Right renal cortex interstitium (tissue), 3 donors: ENCODE measurements at places on chromosomes 12 and 14.

DNA sequence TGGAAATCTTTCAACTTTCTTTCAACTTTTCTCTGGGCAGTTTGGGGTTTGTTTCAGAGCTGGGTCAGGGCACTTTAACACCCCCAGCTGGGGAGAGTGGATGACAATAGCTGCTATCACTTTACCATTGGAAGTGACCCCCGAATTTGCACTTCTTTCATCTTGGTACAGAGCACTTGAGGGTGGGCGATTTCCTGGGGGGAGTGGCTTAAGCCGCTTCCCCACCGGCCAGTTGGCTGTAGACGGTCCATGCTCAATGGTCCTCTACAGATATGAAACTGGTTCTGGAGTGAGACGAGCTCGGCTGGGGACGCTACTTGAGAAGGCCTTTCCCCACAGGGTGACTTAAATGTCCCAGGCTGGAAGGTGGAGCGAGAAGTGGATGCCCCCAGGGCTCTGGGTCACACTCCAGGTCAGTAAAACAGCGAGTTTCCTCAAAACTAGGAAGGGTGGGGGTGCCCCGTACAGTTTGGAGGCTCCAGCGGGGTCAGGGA is at the start of gene VRTN:
Gene VRTN (plus strand): TSS at position 231 of the 494 bp plus-strand sequence. CDS start 8,313 bp downstream, outside the sequence.
- no peak for DNase-seq

DNA sequence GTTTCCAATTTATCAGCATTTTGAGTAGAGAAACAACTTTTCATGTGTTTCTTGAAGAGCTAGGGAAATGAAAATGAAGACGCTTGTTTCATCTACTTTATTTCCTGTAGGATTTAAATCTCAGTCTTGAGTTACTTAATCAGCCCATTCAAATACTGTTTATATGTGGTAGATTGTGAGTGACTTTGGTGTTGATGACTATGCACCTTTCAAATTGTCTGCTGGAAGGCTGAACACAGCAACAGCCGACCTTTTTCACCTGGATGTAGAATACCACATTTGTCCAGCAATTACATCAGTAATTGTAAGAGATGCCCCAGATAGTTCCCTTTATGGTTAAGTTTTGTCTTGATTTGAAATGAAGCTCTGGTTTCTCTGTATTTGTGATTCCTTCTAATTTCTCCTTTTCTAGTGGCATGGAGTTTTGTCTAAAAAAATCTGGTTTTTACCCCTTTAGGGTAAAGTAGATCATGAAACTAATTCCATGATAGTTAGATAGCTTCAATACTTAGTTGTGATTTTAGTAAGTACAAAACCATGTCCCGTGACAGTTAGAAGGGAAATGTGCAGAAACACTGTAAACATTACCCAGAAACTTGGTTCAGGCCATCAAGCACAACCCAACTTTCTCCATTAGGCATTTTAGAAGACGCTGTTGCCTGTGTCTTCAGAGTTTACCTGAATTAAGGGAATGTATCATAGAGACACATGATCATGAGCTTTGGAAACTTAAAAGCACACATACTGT is 165.0 kb downstream of the SRGAP1 start:
- no peak for DNase-seq

DNA sequence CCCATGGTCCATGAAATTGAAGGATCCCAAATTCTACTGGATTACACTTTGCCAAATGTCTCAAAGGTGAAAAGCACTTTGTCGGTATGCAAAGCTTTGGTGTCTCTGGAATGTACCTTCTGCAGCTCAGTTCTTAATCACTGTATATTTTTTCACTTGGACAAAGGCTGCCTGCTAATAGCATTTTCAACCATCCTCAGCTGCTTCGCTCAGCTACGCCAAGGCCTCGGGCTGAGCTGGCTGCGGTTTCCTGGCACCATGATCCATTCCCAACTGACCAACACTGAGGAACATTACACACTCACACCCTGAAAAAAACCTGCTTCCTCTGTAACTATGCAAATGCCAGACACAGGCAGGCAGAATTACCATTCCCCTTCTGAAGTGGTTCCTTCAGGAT is 335.2 kb downstream of the DPF3 start:
- no peak for DNase-seq

GRCh38 chr14:54789781-54790480 is 112.7 kb downstream of the GCH1 start:
- no peak for DNase-seq

DNA sequence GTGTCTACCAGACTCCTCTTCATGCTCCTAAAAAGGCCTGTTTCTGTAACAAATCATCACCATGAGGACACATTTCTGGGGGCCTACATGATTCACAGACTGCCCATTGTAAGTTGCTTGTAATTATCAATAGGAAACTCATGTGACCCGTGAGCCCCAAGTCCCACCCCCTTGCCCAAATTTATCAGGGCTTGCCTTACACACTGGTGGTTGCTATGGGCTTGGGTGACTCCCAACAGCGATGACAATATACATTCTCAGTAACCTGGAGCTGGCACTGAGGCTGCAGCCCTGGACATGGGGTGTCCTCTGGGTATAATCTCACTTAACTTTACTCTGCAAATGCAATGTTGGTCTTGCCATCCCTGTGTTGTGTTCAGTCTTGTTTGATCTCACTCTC is 149.2 kb downstream of the NRXN3 start:
- no peak for DNase-seq

DNA sequence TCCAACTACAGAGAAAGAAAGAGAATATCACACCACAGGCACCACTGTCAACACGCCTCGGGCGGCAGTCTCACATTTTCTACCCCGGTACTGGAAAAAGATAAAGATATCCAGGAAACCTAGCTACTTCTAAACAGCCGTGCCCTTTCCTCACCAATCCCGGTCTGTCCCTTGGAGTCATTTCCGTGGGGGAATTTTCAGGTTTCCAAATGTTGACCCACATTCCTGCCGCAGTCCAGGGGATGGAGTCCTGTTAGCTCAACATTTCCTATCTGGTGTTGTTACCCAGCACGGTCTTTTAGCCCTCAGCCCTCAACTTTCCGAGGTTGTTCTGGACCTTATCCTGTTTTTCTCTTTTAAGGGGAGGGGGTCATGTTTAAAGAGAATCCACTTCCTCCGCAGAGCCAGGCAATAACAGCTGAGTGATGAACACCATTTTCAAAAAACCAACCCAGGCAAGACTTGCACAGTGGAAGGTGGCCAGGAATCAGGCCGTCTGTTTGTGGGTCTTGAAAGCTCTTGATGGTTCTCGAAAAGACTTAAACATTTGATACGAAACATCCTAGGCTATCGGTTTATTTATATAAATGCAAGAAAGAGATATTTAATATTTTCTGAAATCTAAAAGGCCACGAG is 4.6 kb downstream of the SSH1 start:
- DNase-seq: no peak

DNA sequence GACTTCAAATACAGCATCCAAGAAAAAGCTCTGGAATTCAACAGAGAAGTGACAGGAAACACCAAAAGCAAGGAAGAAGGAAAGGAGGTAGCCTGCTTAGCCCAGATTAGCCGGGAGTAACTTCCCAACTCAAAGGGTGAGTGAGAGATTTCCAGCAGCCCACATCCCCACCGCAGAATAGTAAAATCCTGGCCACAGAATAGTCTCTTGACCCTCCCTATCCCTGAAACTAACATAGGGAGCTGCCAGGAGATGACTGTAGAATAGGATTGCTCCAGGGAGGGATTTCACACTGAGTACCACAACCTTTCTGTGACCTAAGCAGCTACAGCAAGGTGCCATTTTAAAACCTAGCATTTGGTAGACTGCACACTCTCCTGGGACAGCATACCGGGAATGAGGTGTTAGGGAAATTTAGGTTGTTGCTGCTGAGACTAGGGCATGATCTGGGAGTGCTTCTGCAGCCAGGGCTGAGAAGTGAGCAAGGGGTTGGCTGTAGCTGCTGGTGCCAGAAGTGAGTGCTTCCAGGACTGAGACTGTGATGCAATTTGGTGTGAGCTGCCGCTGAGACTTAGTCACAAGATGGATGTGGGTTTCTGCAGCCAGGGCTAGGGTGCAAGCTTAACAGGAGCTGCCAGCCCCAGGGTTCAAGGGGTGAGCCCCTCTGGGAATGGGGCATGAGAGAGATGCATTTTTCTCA is 66.0 kb downstream of the TMTC3 start:
- no peak for DNase-seq

DNA sequence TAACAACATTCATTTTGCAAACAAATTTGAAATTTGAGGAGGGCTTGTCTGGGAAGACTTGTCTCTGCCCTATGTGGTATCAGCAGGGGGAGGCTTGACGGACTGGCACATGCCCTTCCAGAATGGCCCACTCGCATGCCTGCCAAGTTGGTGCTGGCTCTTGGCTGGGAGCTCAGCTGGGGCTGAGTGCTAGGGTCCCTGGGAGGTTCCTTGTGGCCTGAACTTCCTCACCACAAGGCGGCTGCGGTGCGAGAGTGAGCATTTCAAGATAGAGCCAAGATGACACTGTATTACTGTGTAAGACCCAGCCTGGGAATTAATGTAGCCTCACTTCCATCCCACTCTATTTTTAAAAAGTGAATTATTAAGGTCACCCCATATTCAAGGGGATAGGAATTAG is 271.6 kb upstream of the PLEKHG7 start:
- no peak for DNase-seq

- no peak for DNase-seq
Measured at GRCh38 chr12:118356809-118357256, 15.9 kb downstream of the TAOK3 start.

- DNase-seq: no peak
Measured at GRCh38 chr14:53106768-53107167, 46.4 kb downstream of the DDHD1 start.

DNA sequence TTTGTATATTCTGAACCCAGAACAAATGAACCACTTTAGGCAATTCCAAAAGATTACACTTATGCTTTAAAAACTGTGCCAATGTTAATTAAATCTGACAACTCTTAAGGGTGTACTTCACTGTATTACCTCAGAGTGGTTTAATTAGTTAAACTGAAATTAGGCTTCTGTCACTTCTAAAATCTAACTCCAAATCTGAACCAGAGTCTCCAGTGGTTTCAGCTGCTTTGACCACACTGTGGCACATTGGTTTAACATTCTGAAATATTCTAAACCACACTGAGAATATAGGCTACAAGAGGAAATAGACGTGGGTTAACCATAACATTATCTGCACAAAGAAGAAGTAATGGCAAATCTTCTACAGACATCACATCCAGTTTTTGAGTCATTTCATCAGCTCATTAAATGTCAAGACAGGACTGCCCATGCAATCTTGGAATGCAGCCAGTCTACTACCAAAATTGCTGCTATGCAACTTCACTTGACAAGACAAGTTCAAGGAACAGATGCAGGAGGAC is 94.8 kb downstream of the LRP6 start:
- no peak for DNase-seq

- DNase-seq: no peak
Measured at GRCh38 chr12:123634142-123634561, 523 bp downstream of the GTF2H3 start.

GRCh38 chr14:93645200-93645599 is 143.1 kb downstream of the PRIMA1 start:
- DNase-seq: no peak

DNA sequence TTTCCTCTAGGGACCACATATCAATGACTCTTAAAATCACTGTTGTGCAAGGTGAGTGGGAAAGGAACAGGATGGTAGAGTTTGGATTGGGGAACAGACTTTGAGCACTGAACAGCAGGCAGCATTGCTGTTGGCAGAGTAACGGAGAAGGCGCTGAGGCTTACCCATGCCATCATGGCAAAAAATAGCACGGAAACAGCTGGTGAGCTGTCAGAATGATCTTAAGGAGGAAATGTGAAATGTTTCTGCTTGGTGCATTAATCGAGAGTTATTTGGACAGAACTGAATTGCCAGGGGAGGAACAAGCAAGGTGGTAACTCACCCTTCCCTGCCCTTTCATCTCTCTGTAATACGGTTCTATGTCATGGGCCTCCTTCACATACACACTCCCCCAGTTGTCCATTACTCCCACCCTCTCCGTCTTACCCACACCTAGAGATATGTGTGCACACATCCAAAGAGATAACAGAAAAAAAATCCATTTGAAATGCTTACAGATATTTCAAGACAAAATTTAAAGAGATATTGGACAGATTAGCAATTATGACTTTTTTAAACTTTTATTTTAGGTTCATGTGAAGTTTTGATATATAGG is 572.5 kb downstream of the DIO2 start:
- DNase-seq: no peak

- no peak for DNase-seq
Measured at GRCh38 chr12:76830436-76830835, 48.4 kb downstream of the CSRP2 start.

DNA sequence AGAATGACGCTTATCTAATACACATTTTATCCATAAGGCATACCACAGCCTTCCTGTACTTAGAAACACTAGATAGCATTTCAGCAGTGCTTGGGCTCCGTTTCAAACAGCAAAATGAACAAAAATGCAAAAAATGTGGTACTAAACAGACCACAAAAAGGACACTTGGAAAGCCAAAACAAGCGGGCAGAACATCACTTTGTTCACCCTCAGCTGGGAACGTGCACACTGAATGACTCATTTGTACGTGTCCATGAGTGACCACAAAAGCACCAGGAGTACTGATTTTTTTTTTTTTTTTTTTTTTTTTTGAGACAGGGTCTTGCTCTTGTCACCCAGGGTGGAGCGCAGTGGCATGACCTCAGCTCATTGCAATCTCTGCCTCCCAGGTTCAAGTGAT is 8.9 kb upstream of the FOXN3 start:
- DNase-seq: no peak

- DNase-seq: no peak
Measured at GRCh38 chr12:131639270-131639940, 71.5 kb upstream of the SFSWAP start.

DNA sequence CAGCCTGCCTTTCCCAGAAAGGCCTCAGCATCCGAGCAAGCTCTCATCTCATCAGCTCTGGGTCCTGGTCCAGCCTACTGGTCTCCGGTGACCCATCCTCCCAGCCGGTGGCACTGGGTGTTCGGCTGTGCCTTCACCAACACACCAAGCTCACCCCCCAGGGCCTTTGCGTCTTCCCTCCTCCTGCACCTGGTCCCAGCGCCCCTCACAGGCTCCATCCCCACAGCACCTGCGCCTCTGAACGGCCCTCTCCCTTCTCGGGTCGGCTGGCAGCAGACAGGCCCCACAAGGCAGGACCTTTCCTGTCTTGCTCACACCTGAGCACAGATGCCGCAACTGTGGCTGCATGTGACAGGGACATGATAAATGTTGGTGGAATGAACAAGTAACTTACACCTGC is 13.1 kb downstream of the P2RX2 start:
- no peak for DNase-seq

DNA sequence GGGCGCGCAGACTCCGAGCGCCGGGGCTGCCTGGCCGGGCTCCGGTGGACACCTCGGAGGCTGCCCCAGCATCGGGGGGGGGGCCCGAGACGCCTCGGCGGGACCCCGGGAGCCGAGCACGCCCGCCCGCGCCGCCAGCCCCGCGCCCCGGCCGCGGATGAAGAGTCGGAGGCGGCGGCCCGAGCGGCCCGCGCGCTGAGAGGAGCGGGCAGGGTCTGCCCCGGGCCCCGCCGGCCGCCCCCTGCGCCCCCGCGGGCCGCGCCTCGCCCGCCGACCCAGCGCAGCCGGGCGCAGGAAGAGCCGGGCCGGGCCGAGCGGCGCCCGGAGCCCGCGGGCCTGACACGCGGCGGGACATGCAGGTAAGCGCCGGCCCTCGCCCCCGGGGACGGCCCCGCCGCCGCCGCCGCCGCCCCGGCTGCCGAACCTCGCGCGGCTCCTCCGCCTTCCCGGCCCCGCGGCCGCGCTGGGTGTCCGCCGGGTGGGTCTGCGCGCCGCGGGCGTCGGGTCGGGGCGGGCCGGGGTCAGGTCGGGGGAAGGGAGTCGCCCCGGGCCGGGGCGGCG is 63.7 kb downstream of the FBXL14 start:
- DNase-seq: no peak
